T-helper 2 cell (primary cell): ENCODE measurements at places on chromosomes 12 and 14.
A peak's percentile ranks its signal among the peaks of the same experiment; 100 is the strongest.

DNA sequence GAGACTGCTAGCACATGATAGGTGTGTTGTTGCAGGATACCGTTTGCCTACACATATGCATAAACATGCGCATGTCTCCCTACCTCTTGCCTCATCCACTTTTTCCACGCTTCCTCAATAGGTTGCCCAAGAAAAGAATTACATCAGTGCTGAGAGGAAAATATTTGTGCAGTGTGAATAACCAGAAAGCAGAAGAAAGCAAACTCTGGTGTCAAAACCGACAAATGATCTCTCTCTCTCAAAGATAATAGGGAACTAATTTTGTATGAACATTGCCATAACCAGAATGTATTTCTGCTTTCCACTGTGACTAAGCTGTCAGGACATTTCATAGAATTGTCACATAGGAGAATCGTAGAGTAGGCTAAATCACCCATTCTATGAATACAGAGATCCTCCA lies 1.3 kb downstream of the CLEC7A start:
- DNase-seq, result no peak

- peak; percentile 97 for DNase-seq
Observed at GRCh38 chr14:94080621-94081385, at the start of the genes DDX24 and IFI27L1. DDX24 (minus strand) TSS chr14:94081202; CDS start chr14:94079742, 1,460 bp downstream. IFI27L1 (plus strand) TSS chr14:94081310; CDS start chr14:94096938, 15,628 bp downstream.

DNA sequence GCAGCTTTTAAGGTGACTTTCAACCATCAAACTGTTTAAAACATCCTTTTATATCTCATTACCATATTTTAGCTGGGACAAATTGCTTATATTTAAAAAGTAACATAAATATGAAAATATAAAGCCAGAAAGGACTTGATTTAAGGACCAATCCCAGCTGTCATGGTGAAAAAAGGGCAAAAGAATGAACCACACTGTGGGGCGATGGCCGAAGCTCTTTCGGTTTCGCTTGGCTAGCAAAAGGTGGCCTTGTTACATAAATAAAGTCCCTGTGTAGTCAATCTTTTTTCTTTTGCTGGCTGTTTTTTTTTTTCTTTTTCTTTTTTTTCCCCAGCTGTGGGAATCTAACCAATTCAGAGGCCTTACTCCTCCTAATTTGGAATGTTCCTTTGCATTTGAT lies 50.9 kb downstream of the FBXO33 start:
- no peak for DNase-seq

GRCh38 chr14:90522571-90523191 lies 125.9 kb downstream of the CALM1 start:
- DNase-seq, result no peak

GRCh38 chr12:15702276-15702675 lies 86.9 kb downstream of the EPS8 start:
- no peak for DNase-seq

- no peak for DNase-seq
Observed at GRCh38 chr12:6177642-6178358, 22.4 kb upstream of the CD9 start.

GRCh38 chr14:30656190-30656632 lies 34.1 kb downstream of the SCFD1 start:
- peak; percentile 5 for DNase-seq

DNA sequence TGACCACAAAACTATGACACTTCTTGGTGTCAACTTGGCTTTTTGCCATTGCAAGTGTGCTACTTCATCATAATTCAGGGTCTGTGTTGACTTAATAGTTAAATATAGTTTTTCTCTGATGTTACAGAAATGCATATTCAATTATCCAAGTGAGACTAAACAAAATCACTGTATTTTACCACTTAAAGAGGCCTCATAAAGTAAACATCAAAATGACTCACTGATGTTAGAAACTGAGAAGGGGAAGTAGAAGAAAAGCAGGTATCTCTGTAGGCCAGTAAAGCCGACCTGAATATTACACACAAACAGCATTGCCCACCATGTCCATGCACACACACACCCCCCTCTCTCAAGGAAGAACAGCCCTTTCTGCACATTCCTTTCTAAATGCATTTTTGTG lies 55.4 kb downstream of the RPAP3 start:
- DNase-seq, result no peak

- no peak for DNase-seq
Observed at GRCh38 chr12:13595536-13596443, 385.6 kb downstream of the GRIN2B start.

DNA sequence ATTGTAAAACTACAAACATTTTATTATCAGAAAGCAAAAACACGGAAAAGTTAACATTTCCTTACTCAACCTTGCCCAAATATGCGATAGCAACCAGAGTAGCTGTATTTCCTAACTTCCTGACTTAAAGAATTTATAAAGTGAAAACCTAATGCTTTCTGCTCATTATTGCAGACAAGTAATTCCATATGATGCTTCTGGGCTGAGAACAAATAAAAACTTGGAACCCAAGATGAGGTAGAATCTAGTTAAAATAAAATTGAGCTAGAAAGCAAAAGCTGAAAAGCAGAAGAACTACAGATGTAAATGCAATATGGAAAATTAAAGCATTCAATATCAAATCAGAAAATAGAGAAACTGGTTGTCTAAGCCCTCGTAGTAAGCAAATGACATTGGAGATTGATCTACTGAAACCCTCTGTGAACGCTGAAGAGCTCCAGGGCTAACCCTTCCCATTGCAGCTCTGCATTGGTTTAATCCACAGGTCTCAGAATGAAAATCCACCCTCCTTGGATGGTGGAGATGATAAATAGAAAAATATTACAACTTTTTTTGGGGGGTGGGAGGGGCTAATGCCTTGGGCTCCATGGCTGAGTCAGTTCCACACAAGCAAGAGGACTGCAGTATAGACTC lies 40.7 kb downstream of the CORO1C start:
- no peak for DNase-seq

DNA sequence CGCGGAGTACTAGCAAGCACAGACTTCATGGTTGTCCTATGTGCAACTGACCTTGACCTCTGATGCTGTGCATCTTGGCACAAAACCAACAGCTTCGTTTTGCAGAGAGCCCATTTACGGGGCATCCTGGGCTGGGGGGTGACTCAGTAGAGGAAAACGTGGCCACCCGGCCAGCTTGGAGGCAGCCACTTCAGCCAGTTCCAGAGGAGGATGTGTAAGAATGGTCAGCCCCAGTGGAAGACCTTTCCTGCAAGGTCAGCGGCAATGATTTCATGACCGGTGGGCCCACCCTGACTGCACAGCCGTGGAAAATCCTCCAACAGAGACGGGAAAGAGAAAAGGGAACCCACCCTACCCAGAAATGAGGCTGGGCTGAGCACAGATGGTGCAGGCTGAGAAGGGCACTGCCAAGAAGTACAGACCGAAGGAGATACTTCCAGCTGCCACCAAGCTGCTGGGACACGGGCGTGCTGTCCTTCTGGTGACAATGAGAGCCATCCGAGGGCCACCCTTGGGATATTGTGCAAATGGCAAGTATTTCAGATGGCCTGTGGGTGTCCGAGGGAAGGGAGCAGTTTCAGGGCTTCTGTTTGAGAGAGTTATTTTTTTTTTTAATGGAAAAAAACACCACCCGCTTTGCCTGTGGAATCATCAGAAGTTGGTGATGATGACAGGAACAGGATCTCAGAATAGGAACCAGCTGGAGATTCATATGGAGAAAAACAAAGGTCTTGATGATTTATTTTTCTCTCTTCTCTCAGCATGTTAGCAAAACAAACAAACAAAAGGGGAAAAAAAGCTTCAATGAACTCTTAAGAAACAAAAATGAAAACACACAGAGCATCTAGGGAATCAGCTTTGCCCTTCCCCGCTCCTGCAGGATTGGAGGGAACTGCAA lies 120.2 kb upstream of the RFLNA start:
- DNase-seq, result no peak

- DNase-seq, result no peak
Observed at GRCh38 chr12:24919346-24920001, 29.4 kb downstream of the BCAT1 start.

DNA sequence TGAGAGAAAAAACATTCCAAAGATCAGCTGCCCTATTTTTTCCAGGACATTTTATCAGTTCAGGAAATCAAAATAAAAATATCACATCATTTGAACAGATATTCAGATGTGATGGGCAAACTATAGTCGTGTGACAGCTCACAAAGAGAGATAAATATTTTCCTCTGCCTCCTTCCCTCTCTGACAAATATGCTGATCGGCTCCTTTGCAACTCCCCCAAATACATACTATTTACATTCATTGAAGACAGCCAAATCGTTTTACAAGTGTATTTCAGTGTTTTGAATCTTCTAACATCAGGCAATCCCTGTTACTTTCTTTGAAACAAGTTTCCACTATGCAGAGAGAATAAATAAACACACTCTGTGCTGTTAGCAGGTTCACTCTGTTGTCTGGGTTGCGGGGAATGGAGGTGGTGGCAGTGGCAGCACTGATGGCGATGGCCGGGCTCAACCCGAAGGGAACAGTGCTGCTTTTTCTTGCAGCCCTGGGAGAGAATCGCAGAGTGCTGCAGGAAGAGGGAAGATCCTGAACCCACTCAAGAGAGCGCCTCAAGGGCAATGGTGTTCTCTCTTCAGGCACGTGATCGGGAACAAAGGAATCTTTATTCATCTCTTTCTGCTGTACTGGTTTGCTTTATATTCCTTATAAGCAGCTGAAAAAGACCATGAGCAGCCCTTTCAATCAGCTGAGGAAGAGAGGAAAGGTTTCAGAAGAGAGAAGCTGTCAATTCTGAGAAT lies 142.5 kb downstream of the PHLDA1 start:
- DNase-seq, result no peak

GRCh38 chr14:24312736-24313507 lies 1.6 kb downstream of the LTB4R start:
- peak; percentile 79 for DNase-seq

DNA sequence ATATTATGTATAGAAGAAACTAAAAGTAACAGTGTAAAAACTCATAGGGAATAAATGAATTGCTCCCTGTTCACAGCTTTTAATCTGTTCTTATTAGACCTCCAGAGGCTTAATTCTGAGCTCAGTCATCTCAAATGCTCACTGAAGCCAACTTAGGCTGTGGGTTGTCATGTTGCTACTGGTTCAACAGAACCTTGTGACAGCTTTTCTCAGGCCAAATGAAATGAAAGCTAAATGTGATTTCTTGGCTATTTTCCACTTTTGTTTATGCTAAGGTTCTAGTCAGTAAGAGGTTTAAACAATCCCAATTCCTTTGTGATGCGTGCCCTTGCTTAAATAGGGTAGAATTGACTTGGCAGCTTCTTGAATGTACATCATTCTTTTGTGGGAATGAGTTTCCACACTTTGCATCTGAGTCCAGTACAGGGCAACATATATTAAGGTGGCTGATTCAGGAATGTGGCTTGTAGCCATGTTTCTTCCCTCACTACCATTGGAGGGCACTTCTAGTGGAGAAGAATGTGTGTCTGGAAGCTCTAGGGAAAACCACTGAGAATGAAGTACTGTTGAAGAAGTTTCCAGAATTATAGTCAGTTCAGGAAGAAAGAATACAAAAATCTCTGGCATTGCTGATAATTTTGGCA lies 156.4 kb downstream of the NEDD1 start:
- no peak for DNase-seq

GRCh38 chr12:65510584-65511050 lies 232.1 kb downstream of the MSRB3 start:
- DNase-seq, result no peak

GRCh38 chr12:110940296-110940695 lies 19.9 kb upstream of the MYL2 start:
- DNase-seq, result no peak

- DNase-seq, result peak; percentile 3
Observed at GRCh38 chr14:81991998-81992397, 458.3 kb upstream of the SEL1L start.

- peak; percentile 61 for DNase-seq
Observed at GRCh38 chr12:120252071-120252906, 13.2 kb downstream of the PXN start.

DNA sequence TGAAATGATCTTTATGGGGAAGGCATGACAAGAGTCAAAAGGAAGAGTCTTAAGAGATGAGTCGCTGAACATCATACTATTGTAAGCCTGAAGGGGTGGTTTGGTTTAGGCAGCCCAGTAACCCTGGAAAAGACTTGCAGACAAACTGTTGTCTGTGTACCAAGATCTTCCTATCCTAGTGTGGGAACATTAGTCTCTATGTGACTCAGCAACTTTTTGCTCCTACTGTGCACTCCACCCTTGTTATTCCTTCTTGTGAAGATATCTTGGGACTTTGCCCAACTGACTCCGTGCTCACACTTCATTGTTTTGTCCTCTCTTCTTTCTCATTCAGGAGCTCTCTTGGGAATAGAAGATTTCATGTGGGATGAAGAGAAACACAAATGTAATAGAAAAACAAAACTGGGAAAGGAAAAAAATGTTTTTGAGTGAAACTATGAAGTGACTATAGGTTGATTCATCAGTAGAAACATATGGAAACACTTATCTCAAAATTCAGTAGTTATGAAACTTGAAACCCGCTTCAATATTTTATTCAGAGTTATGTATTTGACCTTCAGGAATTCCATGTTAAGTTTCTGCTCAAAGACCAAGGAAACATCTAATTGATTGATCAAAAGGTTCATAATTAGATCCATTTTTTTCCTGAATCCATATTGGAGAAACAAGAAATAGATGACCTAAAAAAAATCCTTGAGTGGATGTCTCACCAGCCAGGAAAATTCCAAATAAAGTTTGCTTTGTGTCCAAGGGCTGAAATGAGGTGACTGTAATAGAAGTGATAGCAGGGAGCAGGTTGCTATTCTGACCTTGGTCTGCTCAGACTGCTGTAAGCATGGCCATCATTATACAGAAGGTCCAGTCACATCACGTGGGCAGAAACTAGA lies 67.2 kb downstream of the BTG1 start:
- DNase-seq, result no peak

- DNase-seq, result no peak
Observed at GRCh38 chr12:68619541-68619940, 8.8 kb downstream of the RAP1B start.

DNA sequence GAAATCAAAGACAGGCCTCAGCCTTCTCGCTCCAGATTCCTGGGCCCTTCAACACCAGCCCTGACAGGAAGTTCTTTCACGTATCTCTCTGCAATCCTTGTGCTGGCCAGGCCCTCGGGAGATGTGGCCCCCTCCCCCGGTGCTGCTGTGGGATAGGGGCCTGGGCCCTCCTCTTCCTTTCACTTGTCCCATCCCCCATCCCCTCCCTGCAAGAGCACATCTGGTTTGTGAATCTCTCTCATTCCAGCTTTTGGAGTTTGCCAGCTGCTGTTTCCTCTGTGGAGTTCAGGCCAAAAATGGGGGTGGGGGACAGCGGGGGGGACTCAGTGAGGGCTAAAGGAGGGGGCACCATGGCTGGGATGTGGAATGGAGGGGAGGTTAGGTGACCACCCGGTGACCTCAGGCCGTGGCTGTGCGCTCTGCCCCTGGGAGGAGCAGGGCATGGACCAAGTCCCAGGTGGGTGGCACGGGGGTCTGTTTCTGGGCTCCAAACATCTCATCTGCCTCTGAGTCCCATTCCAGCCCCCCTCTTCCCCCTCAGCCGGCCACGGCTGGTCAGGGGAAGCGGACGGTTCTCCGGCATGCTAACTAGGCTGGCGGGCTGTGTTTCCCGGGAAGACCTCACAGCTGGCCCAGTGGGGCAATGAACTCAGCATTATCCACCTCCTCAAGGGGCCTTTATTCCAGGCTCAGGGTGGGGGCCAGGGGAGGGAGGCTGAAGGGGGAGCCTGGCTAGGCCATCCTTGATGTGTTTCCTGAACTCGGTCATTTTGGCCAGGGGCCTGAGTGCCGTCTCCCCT lies 7.4 kb downstream of the LRP1 start:
- no peak for DNase-seq
